Activated T-helper 1 cell treated with Interleukin-2 at 50 U/mL for 16 hours (primary cell): ENCODE measurements at places on chromosomes 6 and 20.

DNA sequence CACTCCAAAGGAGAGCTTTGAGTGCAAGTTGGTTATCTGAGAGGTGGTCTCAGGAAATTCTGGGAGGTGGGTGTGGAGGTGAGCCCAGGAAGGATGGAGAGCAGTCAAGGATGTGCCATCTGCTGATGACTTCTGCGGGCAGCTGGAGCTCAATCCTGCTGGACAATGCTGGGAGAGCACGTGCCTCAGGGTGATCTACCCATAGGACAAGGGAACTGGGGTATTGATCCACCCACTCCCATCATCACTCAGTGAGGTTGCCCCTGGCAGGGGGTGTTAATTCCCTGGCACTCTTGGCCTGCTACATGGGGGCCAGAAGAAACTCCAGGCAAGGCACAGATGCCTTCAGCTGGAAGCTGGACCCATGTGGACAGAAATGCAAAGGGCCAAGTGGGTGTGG is 7.1 kb upstream of the ZBP1 start:
- no peak for DNase-seq

GRCh38 chr6:125858427-125859320 is 67.9 kb downstream of the NCOA7 start:
- DNase-seq, result no peak

GRCh38 chr20:45311589-45312211 is 3.6 kb upstream of the MATN4 start:
- DNase-seq, result peak; percentile 30

GRCh38 chr6:106967936-106968555 is 6.5 kb downstream of the CD24 start:
- no peak for DNase-seq

GRCh38 chr6:90497411-90497810 is 89.5 kb downstream of the MAP3K7 start:
- no peak for DNase-seq

GRCh38 chr20:23404196-23404595 is 17.1 kb downstream of the NAPB start:
- DNase-seq, result no peak

DNA sequence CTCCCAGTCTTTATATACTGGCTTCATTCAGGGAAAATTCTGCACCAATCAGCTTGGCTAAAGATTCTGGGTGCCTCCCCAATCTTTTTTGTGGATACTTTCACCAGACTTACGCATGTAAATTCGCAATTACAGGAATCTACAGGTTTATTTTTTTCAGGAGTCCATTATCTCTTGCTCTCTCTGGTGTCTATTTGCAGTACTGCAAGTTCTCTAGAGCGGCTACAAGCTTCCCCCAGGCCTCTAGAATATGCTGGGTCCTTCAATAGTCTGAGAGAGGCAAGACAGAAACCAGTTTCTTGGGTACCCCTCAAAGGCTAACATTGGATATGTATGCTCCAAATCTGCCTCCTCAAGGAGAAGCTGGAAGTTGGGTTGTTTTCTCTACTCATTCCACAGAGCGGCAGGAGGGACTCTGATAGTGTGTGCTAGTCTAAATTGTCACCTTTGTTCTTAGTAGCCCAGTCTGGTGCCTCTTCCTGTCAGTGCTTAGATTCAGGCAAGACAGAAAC is 58.5 kb downstream of the SUN5 start:
- DNase-seq, result no peak

DNA sequence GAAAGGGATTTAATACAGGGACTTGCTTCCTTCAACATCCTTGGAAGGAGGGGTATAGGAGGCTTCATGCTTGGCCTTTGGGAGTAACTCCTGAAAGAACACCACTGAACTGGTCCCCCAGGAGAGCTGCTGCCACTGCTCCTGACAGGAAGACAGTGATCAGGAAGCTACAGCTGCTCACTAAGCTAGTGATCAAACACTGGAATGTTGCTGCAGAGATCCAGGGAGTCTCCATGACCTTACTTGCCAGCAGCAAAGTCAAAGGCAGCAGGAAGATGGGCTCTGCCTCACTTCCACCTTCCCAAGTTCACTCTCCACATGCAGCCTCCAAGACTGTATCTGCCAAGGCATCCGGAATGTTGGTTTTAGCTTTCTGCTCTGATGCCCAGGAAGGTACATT is 31.8 kb downstream of the PIM1 start:
- DNase-seq, result no peak

DNA sequence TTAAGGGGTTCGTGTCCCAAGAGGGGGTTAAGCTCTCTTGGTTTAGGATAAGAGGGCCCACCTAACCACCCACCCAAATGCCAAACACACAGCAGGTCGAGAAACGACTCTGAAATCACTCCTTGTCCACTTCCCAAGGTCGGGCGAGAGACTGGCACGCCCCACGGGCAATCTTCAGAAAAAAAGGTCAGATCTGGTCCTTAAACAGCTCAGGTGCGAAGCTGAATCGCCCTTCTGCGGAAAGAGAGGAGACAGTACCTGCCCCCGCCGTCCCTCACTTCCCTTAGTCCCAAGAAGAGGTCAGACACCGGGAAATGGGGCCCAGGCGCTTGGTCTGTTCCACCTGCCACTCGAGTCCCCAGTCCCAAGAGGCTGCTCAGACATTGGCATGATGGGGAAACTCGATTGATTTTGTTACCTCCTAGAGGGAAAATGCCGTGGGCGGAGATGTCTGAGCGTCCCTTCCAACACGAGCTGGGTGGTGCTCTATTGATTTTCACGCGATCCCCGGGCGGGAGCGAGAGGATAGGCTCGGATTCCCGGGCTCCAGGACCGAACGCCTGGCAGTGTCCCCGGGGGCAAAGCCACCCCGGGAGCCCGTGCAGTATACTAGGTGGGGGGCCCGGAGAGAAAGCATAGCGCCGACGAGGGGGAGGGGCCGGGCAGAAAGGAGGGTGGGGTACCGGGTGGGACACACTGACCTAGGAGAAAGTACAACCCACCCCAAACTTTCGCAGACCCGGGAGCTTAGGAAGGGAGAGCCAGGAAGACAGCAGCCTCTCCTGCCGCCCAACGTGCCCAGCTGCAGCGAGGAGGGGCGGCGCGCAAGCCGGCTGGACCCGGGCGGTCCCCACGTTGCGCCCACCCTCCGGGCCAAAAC is 1.1 kb upstream of the SAMD5 start:
- DNase-seq, result no peak

- peak; percentile 63 for DNase-seq
These were observed 19.2 kb downstream of the MCUR1 start for GRCh38 chr6:13795041-13795750.

DNA sequence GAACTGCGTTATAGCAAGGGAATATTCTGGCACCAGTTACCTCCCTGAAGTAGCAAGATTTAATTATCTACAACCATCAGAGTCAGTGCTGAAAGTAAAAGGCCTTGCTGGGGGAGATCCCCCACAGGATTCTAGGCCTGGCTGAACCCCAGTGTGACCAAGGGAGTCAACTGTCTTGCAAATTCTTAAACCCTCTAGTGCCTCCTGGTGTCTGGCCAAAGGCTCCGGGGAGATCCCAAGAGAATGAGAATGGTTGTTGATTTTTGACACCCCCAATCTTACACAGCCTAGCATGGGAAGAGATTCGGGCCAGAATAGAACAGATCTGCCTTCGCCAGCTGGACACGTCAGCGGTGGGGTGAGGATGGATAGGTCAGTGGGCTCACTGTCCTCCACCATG is 179.4 kb downstream of the ERMARD start:
- no peak for DNase-seq

- no peak for DNase-seq
These were observed 9.8 kb upstream of the TPBG start for GRCh38 chr6:82353848-82354247.

- no peak for DNase-seq
These were observed 47.0 kb upstream of the ESR1 start for GRCh38 chr6:151760486-151760885.

DNA sequence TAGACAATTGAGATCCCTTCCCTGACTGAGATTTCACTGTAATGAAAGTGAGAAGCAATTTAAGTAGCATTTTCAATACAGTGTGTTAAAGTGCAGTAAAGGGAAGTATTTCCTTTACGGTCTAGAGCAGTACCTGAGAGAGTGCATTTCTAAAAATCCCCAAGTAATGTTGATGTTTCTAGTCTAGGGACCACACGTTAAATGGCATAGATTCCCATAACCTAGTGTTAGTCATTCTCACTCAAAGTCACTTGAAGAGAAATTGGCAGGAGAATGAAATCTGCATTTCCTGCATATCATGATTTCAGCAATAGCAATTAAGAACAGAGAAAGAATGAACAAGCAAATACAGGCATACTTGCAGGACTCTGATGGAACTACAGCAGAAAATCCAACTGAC is 67.9 kb downstream of the CGA start:
- no peak for DNase-seq

DNA sequence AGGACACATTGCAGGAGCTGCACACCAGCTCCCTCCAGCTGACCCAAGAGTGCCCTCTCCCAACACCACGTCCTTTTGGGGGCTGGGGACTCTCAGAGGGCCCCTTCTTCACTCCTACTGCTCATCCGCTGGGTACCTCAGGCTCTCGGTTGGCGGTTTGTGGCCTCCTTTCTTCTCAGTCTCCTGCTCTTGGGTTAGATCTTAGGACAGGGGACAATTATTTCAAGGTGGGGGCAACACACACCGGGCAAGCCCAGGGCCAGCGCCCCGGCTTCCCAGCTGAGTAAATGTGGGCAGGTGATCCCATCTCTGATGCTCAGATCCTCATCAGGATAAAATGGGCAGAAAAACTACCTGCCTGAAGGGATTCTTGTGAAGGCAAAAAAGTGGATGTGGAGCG is 1.1 kb downstream of the TCF15 start:
- no peak for DNase-seq

- DNase-seq, result no peak
These were observed 999 bp upstream of the EHMT2 start for GRCh38 chr6:31898383-31899011.

DNA sequence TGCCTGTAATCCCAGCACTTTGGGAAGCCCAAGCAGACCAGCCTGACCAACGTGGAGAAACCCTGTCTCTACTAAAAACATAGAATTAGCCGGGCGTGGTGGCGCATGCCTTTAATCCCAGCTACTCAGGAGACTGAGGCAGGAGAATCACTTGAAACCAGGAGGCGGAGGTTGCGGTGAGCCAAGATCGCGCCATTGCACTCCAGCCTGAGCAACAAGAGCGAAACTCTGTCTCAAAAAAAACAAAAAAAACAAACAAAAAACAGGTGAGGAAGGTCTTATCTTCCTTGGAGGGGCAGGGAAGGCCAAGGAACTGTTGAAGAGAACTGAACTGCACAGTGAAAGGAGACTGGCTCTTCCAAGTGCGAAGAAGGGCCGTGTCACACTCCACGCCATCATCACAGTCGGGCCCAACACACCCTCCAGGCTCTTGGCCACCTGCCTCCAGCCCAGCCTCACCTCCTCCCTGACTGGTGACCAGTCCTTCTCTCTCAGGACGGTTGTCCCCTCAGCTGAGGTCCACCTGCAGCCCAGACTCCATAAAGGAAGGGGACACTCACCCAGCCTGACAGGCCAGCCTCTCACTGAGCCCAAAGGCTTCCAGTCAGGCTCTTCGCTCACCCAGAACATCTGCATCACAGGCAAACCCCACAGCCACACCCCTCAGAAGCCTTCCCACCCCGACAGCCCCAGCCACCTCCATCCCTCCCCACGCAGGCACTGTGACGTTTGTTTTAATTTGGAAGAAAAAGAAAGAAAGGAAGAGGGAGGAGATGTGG is 4.1 kb downstream of the ZC3H12D start:
- peak; percentile 26 for DNase-seq

DNA sequence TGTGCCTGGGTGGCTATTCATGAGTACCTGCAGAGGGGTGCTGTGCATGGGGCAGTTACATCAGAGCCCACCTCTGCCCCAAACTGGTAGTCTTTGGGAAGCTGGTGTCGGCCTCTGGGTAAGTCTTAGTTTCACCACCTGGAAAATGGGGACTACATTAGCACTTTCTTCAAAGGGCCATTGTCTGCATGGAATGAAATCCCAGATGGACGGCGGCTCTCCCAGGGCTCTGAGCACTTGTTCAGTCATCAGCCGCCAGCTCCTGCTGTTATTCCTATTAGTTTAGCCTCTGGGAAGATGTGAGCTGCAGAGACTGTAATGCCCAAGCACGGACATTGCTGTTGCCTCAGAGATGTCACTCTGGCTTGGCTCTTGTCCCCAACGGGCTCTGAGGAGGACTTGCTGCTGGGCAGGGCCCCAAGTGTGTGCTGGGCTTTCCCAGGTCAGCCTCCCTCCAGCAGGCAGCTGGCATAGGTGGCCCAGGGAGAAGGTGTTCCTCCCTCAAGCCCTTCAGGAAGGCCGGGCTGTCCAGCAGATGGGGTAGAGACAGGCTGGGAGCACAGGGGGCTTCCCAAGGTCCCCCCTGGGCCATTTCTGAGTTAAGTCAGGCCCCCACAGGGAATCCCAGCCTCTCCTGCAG is 268.3 kb downstream of the TFAP2C start:
- no peak for DNase-seq

- no peak for DNase-seq
These were observed 91.3 kb upstream of the TNFAIP3 start for GRCh38 chr6:137775720-137776119.

DNA sequence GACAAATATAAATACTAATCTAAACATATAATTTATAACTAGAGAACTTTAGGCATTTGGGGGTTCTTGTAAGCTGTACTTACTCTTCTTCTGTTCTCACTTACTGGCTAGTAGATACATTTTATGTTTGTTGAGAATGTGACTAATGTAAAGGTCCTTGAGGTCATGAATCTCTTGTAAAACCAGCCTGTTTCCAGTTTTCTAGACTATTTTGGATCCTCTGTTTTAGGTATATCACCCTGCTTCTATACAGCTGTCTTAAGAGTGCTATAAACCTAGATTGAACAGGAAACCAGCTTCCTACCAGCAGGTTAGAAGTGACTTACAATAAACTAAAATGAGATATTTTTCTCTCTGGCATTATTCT is 134.2 kb downstream of the PLCB4 start:
- no peak for DNase-seq

GRCh38 chr6:112203577-112204349 is 50.6 kb downstream of the LAMA4 start:
- no peak for DNase-seq

GRCh38 chr6:14016935-14017625 is 92.3 kb downstream of the RNF182 start:
- DNase-seq, result no peak

- DNase-seq, result no peak
These were observed 123.6 kb upstream of the TNFAIP3 start for GRCh38 chr6:137743493-137743892.

- DNase-seq, result no peak
These were observed 61.1 kb downstream of the FAM217A start for GRCh38 chr6:4017834-4018170.

- DNase-seq, result no peak
These were observed 102.1 kb downstream of the NRSN1 start for GRCh38 chr6:24228123-24228522.
